C1 segment of cervical spinal cord (tissue), 14 donors: ENCODE measurements at places on chromosomes 11 and 22.

GRCh38 chr11:63534895-63535461 is 1.6 kb upstream of the PLAAT4 start:
- DNase-seq: no peak

- no peak for DNase-seq
Observed at GRCh38 chr11:27166130-27166529, 125.5 kb downstream of the BBOX1 start.

GRCh38 chr22:44243761-44244160 is 63.0 kb downstream of the PARVG start:
- DNase-seq: no peak

- DNase-seq: no peak
Observed at GRCh38 chr11:12048936-12049790, 40.7 kb upstream of the DKK3 start.

- DNase-seq: no peak
Observed at GRCh38 chr11:83364500-83365045, 78.4 kb upstream of the CCDC90B start.

DNA sequence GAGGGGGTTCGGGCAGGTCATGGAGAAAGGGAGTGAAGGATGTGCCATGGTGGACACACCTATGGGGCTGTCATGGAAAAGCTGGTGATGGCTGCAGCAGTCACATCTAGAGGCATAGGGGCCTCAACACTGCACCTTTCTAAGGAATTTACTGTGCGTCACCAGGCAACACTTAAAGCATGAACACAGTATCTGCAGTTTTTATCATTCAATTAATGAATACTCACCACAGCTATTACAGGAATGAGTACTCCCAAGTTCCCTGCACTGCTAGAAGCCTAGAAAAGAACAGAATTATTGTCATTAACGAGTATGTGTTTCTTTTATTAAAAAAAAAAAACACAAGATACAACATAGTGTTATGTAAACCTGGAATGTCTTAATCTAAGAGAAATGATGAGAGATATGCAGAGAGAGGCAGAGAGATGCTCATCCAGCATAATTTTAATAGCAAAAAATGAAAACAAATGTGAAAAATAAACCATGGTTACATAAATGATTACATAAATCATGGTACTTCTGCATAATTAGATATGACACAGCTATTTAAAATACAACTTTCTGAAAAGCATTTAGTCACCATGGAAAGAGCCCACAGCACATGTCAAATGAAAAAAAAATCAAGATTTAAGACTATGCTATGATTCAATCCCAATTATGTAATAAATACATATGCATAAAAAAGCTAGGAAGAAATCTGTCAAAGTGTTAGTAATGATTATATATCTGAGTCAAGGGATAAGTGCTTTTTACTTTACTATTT is 19.2 kb downstream of the SERPIND1 start:
- no peak for DNase-seq

- peak; percentile 77 for DNase-seq
Observed at GRCh38 chr11:122202161-122202950, 86.3 kb upstream of the BLID start.

DNA sequence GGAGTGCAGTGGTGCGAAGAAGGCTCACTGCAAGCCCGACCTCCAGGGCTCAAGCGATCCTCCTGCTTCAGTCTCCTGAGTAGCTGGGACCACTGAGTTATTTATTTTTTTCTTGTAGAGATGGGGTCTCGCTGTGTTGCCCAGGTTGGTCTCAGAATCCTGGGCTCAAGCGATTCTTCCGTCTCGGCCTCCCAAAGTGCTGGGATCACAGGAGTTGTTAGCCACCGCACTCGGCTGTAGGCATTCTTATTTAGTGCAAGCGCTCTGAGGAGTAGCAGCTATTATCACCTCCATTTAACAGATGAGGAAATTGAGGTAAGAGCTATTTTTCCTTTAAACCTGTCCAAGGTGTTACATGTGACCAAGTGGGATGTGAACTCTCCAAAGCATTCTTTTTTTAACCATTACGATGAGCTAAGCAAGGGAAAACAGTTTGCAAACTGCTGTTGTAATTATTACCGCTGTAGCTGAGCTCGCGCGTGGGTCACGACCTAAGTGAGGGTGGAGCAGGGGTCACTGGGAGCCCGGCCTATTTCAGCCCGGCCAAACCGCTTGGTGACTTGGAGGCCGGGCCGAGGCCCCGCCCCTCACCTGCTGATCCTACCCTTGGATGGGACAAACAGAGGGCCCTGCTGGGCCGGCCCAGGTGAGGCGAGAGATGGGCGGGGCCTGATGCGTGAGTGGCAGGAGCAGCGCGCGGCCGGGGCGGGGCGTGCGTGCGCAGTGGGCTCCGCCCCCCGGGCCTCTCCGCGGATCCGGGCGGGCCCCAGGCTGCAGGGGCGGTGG is 449 bp upstream of the KREMEN1 start:
- peak; percentile 58 for DNase-seq

- no peak for DNase-seq
Observed at GRCh38 chr11:83302151-83302550, 16.0 kb upstream of the CCDC90B start.

GRCh38 chr11:35013514-35014233 is 97.3 kb downstream of the PDHX start:
- no peak for DNase-seq

DNA sequence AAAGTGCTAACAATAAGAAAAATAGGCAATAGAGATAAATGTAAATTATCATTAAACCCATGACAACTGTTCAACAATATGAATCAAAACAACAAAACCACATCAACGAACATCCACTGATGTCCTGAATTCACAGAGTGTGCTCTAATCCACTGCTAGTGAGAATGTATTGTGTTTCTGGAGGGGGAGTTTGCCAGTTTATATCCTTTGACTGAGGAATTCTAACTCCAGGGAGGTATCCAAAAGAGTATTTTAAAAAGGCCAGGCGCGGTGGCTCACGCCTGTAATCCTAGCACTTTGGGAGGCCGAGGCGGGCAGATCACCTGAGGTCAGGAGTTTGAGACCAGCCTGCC is 1.7 kb upstream of the WEE1 start:
- DNase-seq: no peak

GRCh38 chr22:49404576-49405241 is 423.0 kb downstream of the BRD1 start:
- DNase-seq: no peak

GRCh38 chr11:8744423-8744822 is 61.8 kb downstream of the RPL27A start:
- no peak for DNase-seq

- DNase-seq: no peak
Observed at GRCh38 chr22:23061471-23062280, 8.6 kb upstream of the GNAZ start.

- peak; percentile 40 for DNase-seq
Observed at GRCh38 chr11:32052215-32052614, 38.7 kb upstream of the RCN1 start.

DNA sequence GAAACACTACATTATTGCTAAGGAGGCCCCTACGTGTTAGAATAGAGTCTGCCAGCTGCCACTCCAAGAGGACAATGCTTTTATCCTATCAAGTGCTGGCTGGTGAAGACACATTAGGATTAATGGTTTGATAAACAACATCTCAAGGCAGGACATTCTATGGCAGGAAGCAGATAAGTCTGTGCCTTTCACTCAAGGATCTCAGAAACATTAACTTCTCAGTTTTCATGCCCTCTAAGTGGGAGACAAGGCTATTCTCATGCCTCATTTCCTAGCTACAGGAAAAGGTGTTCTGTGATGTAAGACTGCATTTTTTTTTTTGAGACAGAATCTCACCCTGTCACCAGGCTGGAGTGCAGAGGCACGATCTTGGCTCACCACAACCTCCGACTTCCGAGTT is 23.5 kb upstream of the TIMP3 start:
- DNase-seq: no peak

- no peak for DNase-seq
Observed at GRCh38 chr22:46369716-46370583, 34.4 kb downstream of the TRMU start.
